Right hindlimb (tissue), 1 donor: ENCODE measurements at places on chromosomes 6 and 20.
A peak's percentile ranks its signal among the peaks of the same experiment; 100 is the strongest.

GRCh38 chr6:22099231-22099630 is 197.6 kb downstream of the PRL start:
- no peak for DNase-seq

DNA sequence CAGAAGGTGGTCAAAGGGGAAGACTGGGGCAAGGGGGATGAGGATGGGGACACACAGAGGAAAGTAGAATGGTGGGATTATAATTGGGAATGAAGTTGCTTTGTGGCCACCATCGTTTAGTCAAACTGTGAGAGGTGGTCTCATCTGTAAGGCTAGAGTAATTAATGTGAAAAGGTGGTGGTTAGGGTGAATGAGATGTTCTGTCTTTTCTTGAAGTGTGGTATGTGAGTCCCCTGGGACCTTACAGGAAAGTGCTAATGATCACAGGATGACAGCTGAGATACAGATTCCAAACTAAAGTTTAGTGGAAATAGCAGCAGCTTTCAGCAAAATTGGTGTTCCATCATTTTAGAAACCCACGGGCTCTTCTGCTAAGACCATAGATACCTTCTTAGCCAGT is 10.7 kb downstream of the ZFAND3 start:
- DNase-seq = no peak

DNA sequence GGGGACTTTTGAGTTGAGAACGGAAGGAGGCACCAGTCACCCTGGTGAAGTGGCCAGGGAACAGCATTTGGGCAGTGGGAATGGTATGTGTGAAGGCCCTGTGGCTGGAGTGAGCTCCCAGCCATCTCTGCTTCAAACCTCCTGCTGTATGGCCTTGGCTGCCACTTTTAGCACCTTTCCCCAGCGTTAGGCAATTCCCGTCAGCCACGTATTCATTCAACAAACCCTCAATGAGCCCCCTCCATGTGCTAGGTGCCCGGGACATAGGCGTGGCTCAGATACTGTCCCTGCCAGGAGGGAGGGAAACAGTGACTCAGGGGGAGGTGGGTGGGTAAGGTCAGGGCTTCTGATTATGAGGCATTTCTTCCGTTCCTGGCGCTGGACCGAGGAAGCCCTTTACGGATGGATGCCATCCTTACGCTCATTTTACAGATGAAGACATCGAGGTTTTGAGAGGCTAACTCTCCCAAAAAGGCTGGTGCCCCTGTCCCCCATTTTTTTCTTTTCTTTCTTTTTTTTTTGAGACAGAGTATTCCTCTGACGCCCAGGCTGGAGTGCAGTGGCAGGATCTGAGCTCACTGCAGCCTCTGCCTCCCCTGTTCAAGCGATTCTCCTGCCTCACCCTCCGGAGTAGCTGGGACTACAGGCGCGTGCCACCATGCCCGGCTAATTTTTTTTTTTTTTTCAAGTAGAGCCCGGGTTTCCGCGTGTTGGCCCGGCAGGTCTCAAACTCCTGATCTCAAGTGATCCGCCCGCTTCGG is 37.5 kb downstream of the SRC start:
- no peak for DNase-seq

DNA sequence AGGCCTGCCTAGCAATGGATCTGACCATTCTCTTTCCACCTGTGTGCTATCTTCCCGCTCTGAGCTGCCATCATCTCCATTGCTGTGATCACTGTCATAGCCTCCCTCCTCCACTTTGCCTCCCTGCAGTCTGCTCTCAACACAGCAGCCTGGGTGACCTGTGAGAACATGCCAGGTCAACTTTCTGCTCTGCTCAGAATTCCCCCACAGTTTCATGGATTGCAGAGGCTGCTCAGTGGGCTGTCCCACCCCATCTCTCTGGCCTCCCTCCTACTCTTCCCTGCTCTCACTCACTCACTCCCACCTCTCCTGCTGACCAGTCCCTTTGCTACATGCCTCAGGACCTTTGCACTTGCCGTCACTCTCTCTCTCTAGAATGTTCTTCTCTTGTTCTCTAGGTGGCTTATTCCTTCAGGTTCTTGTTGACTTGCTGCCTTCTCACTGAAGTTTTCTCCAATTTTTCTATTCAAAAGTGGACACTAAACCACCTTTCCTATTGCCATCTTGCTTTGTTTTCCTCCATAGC is 159.9 kb downstream of the CD83 start:
- no peak for DNase-seq

- no peak for DNase-seq
Measured at GRCh38 chr6:150844371-150844770, 21.1 kb upstream of the MTHFD1L start.

DNA sequence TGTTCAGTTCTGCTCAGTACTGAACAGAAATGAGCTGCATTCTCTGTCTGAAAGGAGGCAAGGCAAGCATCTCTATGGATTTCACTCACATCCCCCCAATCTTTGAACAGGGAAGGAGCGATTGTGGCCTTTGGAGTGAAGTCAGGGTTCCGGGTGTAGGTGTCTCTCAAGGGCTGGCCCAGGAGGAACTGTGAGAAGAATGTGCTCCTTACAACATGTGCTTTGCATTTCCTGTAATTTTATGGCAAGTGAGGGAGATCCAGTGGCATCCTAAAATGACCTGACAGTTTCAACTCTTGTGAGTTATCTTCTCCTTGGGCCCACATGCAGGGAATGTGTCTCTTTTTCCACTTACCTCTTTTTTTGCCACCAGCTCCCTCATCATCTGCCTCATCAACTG is 63.0 kb upstream of the RIN2 start:
- DNase-seq = no peak

DNA sequence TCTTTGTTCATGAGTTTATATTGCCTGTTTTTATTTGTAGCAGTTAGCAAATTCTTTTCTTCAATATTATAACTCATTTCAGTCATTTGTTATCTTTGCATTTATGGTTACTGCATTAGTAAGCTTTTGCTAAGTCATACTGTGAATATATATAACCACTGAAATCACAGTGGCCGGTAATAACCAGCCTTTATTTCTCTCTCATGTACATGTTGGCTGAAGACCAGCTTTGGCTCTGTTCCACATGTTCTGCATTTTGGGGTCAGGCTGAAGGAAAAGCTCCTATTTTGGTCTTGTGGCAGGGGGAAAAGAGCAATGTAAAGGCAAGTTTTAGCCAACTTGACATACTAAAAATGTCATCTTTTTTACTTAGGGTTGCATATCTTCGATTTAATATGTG is 276.3 kb downstream of the BCKDHB start:
- DNase-seq = peak; percentile 75
